ENCODE measurements at places on chromosomes 6 and 20.

DNA sequence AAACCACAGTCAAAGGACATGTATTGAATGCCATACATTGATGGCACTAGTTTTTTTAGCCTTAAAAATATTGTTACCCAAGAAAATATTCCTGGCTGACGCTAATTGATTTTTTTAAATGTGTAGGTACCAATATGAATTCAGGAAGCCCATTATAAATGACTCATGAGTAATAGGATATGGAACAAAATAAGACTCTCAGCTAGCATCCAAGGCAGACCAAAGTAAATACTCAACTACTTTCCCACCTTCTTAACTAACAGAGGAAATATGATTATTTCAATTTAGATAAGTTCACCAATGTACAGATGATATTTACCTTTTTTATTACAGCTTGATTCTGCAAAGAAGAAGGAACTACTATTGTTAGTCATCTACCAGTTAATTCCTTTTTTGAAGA is 43.2 kb upstream of the TXNDC5 start:
- DNase-seq = no peak

DNA sequence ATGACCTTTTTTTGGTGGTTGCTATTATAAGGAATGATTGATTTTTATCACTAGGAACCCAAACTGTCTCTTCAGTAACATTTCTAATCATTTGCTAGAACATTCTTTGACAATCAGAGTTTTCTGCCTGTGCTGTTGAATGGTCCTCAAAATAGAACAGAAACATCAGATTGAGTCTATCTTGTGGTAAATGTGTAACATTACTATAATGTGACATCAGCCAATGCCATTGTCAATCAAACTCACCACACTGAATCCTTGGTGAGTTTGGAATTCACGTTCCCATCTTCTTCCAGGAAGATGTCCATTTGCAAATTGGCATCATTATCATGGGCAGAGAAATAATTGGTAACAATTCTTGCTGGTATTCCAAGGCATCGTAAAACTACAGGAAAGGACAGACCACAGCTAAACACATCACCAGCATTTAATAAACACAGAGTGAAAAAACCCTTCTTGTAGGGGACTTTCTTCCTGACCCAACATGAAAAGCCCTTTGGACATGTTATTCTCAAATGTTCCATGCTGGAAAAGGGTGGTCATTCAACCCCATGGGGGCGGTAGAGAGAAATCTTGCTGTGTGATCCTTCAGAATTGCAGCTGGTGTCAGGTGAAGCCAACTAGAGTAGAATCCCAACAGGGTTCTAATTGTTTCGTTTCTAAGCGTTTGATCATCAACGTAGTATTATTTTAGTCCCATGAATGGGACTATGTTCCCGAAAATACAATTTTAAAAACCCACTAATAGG is 98.5 kb downstream of the F13A1 start:
- no peak for DNase-seq

GRCh38 chr20:33676652-33677645 is 2.7 kb upstream of the NECAB3 start:
- DNase-seq = no peak

GRCh38 chr20:48308232-48308781 is 519.5 kb downstream of the PREX1 start:
- no peak for DNase-seq

- no peak for DNase-seq
Observed at GRCh38 chr6:19299129-19299528, 538.0 kb upstream of the ID4 start.

GRCh38 chr6:128807577-128807976 is 75.4 kb upstream of the LAMA2 start:
- no peak for DNase-seq

DNA sequence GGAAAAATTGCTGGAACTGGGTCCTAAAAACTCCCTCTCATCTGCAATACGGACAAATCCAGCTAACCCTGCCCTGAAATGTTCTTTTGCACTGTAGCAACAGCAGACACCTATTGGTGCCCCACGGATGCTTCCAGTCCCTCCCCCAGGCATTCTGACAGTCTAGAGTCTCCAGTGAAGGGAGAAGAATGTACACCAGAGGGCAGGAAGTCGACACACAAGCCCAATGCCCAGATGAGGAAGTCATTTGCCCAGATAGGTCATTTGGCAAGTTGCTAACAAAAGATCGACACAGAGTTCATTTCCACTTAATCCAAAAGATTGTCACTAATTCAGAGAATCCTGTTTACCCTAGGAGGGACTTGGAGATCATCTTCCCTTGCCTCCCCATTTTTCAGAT is 293.0 kb upstream of the PRDM1 start:
- no peak for DNase-seq

- peak; percentile 56 for DNase-seq
Observed at GRCh38 chr6:44237021-44237812, 9.7 kb upstream of the HSP90AB1 start.

GRCh38 chr6:24777227-24777626 is 2.5 kb downstream of the GMNN start:
- DNase-seq = no peak

- DNase-seq = no peak
Observed at GRCh38 chr6:25157183-25157582, 122.0 kb upstream of the CARMIL1 start.

GRCh38 chr6:23034926-23035325 is 465.6 kb downstream of the HDGFL1 start:
- DNase-seq = no peak

DNA sequence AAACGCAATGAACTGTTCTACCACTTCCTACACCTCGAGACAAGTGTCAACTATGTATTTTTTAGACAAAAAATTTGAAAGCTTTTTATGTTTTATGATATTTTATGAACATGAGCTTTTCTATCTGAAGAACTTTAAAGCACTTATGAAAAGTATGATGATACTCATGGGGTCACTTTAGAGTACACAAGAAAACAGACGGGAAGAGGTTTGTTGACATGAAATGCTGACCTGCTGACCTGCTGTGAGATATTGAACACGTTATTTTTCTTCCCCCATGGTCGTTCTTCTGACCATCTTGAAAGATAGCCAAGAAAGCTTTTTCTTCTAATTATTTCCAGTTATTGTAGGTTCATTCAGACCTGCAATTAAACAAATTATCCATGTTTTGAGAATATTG is 63.1 kb downstream of the PLEKHG1 start:
- no peak for DNase-seq

- no peak for DNase-seq
Observed at GRCh38 chr20:6122111-6122872, 538 bp downstream of the FERMT1 start.

GRCh38 chr20:25148181-25148981 is 47.1 kb upstream of the ENTPD6 start:
- peak; percentile 74 for DNase-seq

DNA sequence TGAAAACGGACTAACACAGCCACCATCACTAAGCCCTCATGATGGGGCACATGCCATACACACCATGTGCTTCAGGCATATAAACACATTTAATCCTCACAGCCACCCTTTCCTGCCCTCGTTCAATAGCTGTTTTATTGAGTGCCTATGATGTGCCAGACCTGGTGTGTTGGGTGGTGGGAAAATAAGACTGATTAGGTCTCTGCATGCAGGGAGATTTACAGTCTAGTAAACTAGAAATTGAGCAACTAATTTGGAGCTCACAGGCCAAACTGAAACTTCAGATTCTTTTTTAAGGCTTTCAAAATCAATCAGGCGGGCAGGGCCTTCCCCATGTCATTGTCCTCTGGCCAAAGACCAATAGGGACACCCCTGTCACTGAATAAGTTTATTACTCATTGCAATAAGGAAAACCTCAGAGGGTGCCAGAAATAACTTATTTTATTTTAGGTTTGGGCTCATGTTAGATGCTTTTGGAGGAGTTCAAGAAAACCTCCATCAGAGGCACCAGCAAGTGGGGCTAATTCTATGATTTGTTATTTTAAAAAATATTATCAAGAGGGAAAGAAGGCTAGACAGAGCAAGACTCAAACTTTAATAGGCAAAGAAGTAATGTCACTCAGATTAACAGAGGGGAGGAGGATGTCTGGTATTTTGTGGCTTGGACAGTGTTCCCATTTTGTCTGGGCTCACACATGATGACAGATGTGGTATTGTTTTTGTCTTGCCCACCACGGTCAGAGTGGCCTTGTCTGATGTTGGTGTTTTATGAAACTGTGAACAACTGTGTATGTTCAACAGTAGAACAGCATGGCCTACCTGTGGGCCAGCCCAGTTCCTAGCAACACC is 12.0 kb downstream of the ZFP64 start:
- no peak for DNase-seq

DNA sequence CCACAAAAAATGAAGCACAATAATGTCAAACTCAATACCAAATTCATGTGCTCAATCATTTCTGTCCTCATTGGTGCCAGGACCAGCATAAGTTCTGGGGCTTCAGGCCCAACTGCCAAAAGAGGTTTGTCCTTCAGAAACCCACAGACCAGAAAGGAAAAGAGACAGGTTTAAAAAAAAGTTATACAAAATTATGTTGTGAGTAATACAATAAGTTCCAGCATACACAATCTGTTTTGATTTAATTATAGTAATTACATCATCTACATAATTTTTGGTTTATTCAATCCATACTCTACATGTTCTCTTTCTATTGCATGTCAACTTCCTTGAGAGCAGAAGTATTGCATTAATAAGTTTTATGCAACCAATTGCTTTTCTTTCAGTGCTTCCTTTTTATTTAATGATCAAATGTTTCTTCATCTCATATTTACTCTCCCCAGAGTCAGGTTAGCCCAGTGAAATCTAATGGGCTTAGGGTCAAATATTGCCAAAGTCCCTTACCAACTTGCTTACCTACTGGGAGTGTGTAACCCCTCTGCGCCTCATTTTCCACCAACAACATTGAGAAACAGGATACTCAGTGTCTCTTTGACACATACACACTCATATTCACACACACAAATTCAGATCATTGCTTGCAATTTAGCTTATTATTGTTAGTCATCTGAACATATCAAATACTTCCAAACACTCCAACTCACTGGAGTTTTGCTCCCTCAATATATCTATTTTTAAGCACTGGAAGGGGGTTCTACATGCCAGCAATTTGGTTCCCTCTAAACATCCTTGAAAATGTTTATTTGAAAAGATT is 424.4 kb upstream of the MARCKS start:
- no peak for DNase-seq

- DNase-seq = no peak
Observed at GRCh38 chr20:34713194-34713943, 9.2 kb downstream of the TP53INP2 start.

- peak; percentile 79 for DNase-seq
Observed at GRCh38 chr6:36755435-36756348, 58.1 kb downstream of the RAB44 start.

GRCh38 chr6:113530769-113531168 is 326.4 kb upstream of the MARCKS start:
- no peak for DNase-seq

- DNase-seq = no peak
Observed at GRCh38 chr6:22149501-22150367, 147.1 kb downstream of the PRL start.

GRCh38 chr6:18835976-18836375 is 448.8 kb downstream of the RNF144B start:
- DNase-seq = no peak

GRCh38 chr6:39102071-39102820 is 12.7 kb downstream of the SAYSD1 start:
- no peak for DNase-seq

DNA sequence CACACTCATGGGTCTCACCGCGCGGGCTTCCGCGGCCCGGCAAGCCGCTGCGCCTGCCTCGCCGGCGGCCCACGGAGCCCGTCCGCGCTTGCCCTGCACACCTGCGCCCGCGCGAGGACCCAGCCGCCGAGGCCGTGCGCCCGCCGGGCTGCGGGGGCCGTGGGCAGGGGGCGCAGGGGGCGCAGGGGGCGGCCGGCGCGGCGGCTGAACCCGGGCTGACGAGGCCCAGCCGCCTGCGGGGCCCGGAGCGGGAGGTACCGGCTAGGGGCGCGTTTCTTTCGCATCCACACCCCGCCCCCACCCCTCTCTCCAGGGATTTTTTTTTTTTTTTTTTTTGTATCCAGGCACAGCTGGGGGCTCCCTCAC is 43.8 kb upstream of the OSTM1 start:
- no peak for DNase-seq

- no peak for DNase-seq
Observed at GRCh38 chr20:19321176-19321575, 108.7 kb downstream of the SLC24A3 start.

- no peak for DNase-seq
Observed at GRCh38 chr6:118705544-118706491, 54.4 kb upstream of the CEP85L start.

DNA sequence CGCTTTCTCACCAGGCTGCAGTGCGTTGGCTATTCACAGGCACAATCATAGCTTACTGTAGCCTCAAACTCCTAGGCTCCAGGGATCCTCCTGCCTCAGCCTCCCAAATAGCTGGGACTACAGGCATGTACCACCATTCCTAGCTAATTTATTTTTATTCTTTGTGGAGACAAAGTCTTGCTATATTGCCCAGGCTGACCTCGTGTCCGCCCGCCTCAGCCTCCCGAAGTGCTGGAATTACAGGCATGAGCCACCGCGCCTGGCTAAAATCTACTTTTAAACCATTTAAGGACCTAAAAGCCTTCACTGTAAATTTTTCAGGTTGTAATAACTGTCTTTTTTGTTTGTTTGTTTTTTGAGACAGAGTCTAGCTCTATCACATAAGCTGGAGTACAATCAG is 15.2 kb downstream of the SAMHD1 start:
- no peak for DNase-seq

All from stimulated activated CD4-positive, alpha-beta T cell treated with anti-CD3 and anti-CD28 coated beads, Interleukin-4, amount 100 ng/mL, for 4 hours (primary cell).